ENCODE measurements at places on chromosomes 4 and X.

GRCh38 chr4:31692399-31692940, 972.3 kb downstream of the PCDH7 start:
- DNase-seq: no peak

- DNase-seq: no peak
Observed at GRCh38 chrX:109360301-109360700, 121.6 kb downstream of the GUCY2F start.

DNA sequence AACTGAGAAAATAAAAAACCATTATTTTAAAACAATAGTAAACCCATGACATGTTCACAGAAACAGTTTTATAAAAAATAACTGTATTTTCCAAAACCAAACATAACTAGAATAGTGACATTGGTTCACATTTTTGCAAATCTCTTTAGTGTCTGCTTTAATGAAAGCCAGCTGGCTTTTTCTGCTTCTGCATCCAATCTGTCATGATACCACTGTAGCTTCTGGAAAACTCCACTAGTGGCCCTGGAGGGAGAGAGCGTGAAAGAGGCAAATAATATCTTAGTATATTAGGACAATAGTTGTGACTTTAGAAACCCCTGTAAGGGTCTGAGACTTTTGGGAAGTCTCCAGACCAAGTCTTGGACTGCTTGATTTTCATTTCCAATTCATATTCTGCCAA, 31.1 kb downstream of the FGFBP1 start:
- no peak for DNase-seq

DNA sequence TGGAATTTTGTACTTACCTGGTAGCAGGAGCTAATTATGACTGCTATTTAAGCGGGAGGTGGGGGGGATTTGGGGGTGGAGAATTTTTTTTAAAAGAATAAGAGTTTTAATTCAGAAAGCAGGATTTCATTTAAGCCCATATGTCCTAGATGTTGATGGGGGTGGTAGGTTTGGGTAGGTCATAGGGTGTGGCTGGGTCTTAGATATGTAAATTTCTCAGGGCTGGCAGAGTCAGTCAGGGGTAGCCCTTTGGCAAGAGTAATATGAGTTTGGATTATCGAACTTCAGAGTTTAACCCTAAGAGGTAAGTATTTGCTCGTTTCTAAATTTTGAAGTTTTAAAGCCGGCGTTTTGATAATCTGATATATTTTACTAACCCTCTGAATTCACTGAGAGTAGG, 35.2 kb upstream of the COX18 start:
- no peak for DNase-seq

GRCh38 chrX:50671661-50672060, 142.3 kb downstream of the SHROOM4 start:
- DNase-seq: no peak

DNA sequence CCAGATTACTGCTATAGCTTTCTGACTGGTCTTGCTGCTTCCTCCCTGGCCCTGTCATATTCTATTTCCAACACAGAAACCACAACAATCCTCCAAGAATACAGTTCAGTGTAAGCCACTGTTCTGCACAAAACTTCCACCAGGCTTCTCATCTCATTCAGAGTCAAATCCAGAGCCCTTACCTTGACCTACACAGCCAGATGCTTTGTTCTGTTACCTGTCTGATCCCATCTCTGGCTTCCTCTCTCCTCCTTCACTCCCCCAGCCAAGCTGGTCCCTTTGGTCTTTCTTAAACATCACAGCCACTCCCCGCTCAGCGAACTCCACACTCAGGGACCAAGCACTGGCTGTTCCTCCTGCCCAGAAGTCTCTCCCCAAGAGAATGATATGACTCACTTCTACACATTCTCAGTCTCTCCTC, 84.8 kb upstream of the BMP2K start:
- DNase-seq: no peak

- DNase-seq: no peak
Observed at GRCh38 chr4:150906987-150907633, 108.0 kb downstream of the LRBA start.

GRCh38 chr4:3241898-3242524, 6.9 kb upstream of the MSANTD1 start:
- DNase-seq: no peak

GRCh38 chr4:13523105-13523477, 21.2 kb downstream of the NKX3-2 start:
- no peak for DNase-seq

DNA sequence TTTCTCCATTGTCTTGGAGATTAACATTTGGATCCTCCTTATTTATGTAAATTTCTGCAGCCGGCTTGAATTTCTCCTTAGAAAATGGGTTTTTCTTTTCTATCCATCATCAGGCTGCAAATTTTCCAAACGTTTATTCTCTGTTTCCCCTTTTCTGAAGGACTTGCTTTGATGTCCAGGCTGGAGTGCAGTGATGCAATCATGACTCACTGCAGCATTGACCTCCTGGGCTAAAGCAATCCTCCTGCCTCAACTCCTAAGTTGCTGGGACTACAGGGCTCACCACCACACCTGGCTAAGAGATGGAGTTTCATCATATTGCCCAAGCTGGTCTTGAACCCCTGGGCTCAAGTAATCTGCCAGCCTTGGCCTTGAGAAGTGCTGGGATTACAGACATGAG, 144.0 kb upstream of the ZXDB start:
- no peak for DNase-seq

- DNase-seq: peak; percentile 3
Observed at GRCh38 chr4:121472937-121473721, 92.3 kb upstream of the QRFPR start.

- DNase-seq: peak; percentile 39
Observed at GRCh38 chr4:156158747-156159146, 205.1 kb upstream of the CTSO start.
